Effector CD4-positive, alpha-beta T cell (primary cell): ENCODE measurements at places on chromosomes 3 and 15.

DNA sequence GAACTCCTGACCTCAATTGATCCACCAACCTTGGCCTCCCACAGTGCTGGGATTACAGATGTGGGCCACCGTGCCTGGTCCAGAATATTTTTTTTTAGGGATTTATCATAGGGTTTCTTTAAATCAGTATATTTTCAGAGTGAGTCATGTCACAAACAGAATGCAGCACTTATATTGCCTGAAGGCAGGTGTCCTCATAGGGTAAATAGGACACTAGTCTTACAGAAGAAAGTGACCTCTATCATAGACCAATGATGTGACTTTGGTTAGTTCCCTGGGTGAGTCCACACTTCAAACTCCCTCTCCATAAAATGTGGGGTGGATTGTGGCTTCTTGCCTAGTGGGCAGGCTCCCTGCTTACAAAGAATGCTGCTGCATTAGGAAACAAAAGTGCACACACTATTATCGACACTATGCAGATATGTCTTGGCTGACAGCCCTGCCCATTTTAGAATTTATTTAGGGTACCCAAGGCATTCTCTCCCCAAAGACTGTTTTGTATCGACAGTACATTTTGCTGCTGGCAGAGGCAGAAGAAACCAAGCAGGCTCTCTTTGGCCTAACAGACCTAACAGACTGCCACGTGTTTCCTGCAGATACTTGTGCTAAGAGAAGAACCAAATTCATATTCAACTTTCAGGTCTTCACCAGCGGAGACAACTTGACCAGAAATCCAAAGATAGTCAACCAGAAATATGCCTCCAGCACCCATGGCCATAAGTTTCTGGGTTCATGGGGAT lies 125.0 kb downstream of the MOBP start:
- DNase-seq = no peak

DNA sequence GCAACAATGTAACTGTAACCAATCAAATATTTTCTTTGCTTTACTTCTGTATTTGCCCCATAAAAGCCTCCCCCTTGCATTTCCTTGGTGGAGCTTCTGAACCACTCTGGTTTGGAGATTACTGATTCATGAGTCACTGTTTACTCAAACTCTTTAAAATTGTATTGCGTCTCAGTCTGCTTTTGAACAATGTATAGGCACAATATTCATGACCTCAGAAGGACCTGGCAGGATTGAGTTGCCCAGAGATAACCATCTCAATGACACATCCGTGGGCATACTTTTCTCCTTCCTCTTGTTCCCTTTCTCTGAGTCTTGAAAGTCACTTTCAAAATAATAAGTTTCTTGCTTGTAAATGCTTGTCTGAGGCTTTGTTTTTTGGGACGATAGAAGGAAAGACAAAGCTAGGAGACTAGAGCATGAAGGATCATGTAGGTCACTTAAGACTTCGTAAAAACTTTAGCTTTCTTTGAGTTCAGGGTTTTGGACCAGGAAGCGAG lies 57.1 kb upstream of the POU1F1 start:
- DNase-seq = no peak

DNA sequence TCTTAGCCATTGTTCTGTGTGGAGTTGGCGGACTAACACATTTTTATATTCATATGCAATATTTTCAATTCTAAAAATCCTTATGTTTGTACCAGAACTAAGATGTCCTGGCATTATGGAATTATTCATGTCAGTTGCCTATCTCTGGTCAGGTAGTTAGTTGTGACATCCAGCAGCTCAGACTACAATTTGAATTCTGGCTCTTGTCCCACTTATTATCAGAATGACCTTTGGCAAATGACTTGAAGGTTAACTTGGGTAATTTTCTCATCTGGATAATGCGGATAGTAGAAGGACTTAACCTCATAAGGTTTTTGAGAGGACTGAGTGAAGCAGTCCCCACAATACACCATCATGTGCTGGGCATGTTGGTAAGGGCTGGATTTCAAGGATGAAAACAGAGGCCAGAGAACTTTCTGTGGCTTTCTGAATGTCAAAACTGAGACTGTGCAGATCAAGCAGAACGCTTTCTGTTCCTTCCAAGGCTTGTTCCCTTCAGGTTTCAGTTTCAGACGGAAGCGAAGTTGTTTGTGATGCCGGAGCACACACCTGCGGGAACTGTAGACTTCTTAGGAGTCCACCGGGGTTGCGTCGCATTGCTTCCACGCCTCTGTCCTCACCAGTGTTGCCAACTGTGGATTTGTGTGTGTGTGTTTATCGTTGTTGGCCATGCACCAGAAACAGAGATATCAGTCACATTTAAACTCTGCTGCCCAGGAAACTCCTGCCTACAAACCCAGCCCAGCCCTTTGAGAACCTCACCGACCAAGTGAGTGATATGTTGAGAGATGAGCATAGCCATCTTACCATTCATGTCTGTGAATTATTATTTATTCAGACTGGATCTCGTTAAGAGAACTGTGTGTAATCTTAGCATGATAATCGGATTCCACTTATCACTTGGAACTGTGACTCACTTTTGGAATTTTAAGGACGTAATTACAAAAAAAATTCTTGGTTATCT lies 76.0 kb downstream of the PTPRG start:
- DNase-seq = no peak

- DNase-seq = no peak
These were observed 6.7 kb upstream of the DGKG start for GRCh38 chr3:186368717-186369116.

GRCh38 chr3:4387210-4388204 lies 79.6 kb downstream of the SUMF1 start:
- no peak for DNase-seq

GRCh38 chr3:197426121-197426566 lies 127.7 kb upstream of the DLG1 start:
- no peak for DNase-seq

DNA sequence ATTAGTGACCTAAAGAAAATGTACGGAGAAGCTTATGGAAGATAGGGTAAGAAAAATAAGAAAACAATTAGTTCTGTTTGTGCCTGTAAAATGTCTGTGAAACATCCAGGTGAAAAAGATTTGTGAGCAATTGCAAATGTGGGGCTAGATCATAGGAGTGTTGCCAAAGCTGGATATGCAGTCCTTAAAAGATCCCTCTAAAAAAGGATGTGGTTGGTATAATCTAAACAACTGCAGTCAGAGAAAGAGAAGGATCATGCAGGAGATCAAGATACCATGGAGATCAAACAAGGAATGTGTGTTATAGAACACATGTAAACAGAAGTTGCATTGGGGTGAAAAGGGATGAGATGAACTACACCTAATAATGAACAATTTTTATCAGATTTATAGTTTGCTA lies 116.8 kb downstream of the ALCAM start:
- no peak for DNase-seq

- no peak for DNase-seq
These were observed 223.4 kb downstream of the SNRPN start for GRCh38 chr15:25177955-25178801.

- DNase-seq = no peak
These were observed 68.5 kb downstream of the TMCO5A start for GRCh38 chr15:38002883-38003477.

GRCh38 chr3:50258029-50258680 lies 10.8 kb upstream of the SEMA3B start:
- no peak for DNase-seq

- DNase-seq = peak; percentile 14
These were observed at the start of gene SCN5A for GRCh38 chr3:38649500-38650247. TSS of gene SCN5A (minus strand) at chr3:38649687. CDS start at chr3:38633307, 16,380 bp downstream.

DNA sequence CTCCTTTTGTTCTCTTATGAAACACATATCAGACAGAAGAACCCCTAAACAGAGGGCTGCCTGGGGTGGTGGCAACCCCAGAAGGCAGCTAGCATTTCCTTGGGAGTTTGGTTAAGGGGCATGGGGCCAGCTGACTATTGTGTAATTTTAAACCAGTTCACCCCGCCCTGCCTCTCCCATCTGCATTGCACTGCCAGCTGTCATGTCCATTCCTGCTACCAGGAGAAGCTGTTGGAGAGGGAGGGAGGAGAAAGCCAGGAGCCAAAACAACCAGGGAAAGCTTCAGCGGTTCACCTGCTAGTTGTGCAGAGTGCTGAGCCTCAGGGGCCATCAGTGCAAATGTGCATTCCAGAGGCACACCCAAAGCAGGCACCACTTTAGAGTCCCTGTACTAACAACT lies 47.6 kb upstream of the ATP1B3 start:
- no peak for DNase-seq

DNA sequence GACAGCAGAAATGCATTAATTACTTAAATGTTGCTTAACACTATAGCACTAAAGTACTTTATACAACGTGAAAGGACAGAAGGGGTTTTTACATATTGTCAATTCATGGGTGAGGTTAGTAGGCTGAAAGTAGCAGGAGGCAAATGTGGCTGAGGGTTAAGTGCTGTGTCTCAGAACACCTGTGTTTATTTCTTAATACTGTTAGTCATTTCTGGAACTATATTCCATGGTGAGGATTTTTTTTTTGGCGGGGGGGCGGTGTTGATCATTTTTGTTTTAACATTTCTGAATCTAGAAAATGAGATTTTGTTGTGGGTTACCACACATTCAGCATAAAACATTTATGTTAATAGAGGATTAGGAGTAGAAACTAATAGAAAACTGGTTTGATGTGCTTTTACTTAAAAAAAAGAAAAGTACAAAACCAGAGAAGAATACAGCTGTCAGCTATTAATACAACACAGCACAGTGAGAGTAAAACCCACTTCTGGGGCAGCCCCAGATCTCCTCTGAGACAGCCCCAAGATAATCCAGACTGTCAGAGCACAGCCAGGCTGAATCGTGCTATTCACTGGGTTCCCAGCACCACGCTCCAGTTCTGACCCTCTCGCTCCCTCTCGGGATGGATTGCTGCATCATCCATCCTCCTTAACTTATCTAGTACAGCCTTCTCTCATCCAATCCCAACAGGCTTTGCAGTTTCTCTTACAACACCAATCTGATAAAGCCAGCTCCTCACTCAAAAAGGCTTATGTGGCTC lies 307.7 kb downstream of the TUSC7 start:
- no peak for DNase-seq

DNA sequence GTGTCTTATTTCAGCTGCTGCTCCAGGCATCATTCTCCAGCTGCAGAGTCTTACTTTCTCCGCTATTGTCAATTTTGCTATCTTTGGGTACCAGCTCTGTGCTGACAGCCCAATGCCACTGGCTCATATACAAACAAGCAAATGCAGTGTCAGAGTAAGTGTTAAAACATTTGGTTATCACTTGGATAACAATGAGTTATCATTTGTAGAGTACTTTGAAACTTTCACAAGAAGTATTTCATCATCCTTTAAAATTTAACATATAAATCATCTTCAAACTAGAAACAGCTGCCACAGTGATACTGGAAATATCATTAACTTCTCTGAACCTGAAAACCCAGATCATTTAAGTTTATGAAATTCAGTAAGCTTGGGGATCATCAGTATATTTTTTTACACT lies 13.8 kb downstream of the TSPAN3 start:
- DNase-seq = no peak

GRCh38 chr3:157360044-157360443 lies 76.6 kb upstream of the PTX3 start:
- no peak for DNase-seq

- no peak for DNase-seq
These were observed 772.7 kb downstream of the PDCD6IP start for GRCh38 chr3:34570916-34571705.

- peak; percentile 84 for DNase-seq
These were observed 492 bp downstream of the MORF4L1 start for GRCh38 chr15:78872972-78873792.

DNA sequence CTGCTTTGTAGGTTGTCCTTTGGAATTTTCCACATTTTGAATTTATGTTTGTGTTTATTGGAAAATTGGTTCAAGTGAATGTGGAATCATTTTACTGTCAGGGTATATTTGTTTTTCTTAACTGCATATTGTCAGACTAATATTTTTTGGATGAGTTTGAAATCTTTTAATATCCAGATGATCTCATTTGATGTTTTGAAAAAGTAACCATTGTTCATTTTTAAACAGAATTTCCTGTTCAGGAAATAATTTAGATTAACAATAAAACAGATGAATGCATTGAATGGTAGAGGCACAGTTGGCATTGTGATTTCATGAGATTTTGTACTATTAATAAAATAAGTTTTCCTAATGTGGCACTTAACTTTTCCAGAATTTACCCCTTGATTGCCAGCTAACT lies 15.5 kb downstream of the TRAK1 start:
- DNase-seq = no peak

- no peak for DNase-seq
These were observed 651 bp downstream of the MTMR14 start for GRCh38 chr3:9649791-9650521.

GRCh38 chr15:57950381-57950946 lies 115.0 kb downstream of the ALDH1A2 start:
- no peak for DNase-seq

DNA sequence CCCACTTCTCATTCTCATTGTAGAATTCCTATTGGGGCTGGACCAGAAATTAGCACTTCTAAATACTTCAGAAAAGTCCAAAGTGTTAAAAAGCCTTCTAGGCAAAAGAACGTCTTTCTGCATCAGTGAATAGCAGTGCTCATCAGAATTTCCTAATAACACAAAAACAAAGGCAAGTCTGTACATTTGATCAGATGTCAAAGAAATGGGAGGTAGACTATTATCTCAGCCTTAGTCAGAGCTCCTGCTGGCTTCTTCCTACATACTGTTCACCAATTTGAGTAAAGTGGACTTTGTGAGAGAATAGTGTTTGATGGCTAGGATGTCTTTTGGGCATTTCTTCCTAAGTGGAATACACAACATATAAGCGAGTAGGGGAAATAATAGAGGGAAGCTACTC lies 48.7 kb downstream of the FOXB1 start:
- DNase-seq = no peak

DNA sequence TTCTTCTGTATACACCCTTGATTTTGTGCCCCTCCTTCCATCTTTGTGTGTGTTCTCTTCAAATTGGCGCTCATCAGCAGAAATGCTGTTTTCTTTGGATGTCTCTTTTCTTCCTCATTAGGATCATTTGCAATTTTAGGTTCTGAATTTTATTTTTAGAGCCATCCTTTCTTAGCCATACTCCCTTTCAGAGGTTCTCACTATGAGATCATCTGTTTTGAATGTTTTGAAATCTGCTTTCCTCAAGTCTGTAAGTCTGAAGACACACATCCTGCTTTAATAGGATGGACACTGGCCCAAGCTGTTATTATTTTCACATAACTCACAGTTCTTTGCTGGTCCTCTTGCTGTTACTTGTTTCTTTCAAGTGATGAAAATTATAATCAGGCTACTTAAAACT lies 124.8 kb downstream of the BDH1 start:
- no peak for DNase-seq

- DNase-seq = no peak
These were observed 22.7 kb downstream of the KLHL6 start for GRCh38 chr3:183532620-183533411.

GRCh38 chr15:25686780-25687179 lies 176.3 kb downstream of the ATP10A start:
- no peak for DNase-seq

DNA sequence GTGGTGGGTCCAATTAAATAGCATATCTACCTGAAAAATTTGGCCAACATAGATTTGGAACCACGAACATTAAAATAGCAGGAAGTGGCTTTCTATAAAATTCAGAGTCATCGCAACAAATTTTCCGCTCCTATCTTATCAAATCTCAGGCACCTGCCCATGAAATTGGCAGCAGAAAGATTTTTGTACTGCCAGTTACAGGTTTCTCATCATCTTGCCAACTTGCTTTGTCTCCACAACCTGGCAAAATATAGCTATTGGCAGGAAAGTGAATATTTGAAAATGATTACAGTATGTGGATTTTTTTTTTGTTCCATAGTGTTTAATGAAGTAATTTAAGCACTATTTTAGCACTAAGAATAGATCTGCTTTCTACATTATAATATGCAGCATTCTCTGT lies 161.6 kb upstream of the LRRC3B start:
- DNase-seq = no peak

GRCh38 chr3:16249336-16249735 lies 15.4 kb downstream of the DPH3 start:
- no peak for DNase-seq
